ENCODE measurements at places on chromosomes 5 and 9. TPM values are rescaled to one million over a fixed set of nuclear protein-coding genes. Genes with fewer than 3 reads are reported as not detected.
A peak's percentile ranks its signal among the peaks of the same experiment; 100 is the strongest.

Gene ANKDD1B
- total RNA-seq = 0.32 TPM

DNA sequence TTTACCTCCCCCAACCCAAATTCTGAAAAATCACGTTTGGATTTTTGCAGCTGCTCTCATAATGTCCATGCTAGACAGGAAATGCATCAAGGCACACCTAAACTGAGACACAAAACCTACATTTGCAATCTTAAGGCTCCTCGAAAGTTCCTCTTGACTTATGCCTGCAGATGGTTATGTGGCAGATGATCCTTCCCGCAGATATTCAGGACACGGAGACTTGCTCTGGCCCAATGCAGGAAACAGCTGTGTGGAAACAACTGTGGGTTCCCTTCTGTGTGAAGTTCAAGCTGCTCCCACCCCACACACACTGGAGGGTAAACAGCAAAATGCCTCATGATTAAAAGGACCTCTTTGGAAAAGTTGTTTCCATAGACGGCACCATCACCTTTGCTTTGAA lies 253.8 kb downstream of the EBF1 start:
- no peaks in the 10 kb centered on the region for H3K36me3 ChIP-seq
- no peaks in the 10 kb centered on the region for H3K4me1 ChIP-seq
- no peak overlapping the region for H3K4me3 ChIP-seq
- no peaks in the 10 kb centered on the region for H3K27me3 ChIP-seq
- H3K27ac ChIP-seq = no peak overlapping the region
- DNase-seq = no peak

DNA sequence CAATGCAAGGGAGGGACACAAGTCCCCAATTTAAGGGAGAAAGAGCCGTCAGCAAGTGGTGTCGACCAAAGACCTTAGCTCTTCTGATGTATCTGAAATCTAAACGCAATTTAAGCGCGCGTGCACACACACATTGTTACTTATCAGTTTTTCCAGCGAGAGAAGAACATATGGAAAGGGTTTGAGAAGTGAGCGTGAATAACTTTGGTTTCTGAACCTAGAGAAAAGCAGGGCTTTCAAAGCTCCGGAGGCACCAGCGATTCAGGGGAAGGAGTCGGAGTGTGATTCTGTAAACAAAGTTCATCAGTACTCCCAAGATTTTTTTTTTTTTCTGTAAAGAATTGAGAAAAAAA lies 191.8 kb downstream of the MEF2C start:
- H3K4me3 ChIP-seq = peak overlapping the region; percentile 53
- peaks cover 2% of the 10 kb centered on the region for H3K36me3 ChIP-seq
- DNase-seq = no peak
- H3K4me1 ChIP-seq = peaks cover 10% of the 10 kb centered on the region
- peak overlapping the region; percentile 80 for H3K27ac ChIP-seq
- peaks cover 86% of the 10 kb centered on the region for H3K27me3 ChIP-seq

Gene HRH2
- total RNA-seq = 26.9 TPM

DNA sequence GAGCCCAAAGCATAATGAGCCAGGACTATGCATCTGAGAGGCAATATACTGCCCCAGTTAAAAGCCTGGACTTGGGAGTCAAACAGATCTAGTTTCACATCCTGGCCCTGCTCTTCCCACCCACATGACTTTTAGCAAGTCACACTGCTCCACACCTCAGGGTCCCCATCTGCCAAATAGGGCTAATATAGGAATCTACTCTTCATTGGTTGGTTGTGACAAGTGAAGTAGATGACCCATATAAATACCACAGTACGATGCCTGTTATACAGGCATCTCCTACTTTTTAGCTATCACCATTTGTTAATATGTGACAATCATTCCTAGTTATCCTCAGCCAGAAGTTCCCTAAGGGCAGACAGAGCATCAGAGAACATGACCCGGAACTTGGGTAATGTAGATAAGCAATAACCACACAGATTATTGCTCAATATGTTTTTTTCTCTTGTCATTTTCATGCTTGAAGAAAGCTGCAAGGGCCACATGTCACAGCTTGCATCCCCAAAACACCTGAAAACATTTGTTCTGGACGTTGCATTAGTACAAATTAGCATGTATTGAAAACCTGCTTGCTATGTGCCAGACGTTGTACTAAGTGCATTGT lies 20.4 kb downstream of the ADAM19 start:
- no peak for DNase-seq
- H3K27me3 ChIP-seq = no peaks in the 10 kb centered on the region
- H3K36me3 ChIP-seq = peaks cover 68% of the 10 kb centered on the region
- H3K4me3 ChIP-seq = no peak overlapping the region
- H3K27ac ChIP-seq = peak overlapping the region; percentile 33
- H3K4me1 ChIP-seq = peaks cover 63% of the 10 kb centered on the region

GRCh38 chr9:85292261-85292660 lies 449.5 kb downstream of the AGTPBP1 start:
- no peaks in the 10 kb centered on the region for H3K36me3 ChIP-seq
- H3K27me3 ChIP-seq = peaks cover 28% of the 10 kb centered on the region
- no peak overlapping the region for H3K27ac ChIP-seq

DNA sequence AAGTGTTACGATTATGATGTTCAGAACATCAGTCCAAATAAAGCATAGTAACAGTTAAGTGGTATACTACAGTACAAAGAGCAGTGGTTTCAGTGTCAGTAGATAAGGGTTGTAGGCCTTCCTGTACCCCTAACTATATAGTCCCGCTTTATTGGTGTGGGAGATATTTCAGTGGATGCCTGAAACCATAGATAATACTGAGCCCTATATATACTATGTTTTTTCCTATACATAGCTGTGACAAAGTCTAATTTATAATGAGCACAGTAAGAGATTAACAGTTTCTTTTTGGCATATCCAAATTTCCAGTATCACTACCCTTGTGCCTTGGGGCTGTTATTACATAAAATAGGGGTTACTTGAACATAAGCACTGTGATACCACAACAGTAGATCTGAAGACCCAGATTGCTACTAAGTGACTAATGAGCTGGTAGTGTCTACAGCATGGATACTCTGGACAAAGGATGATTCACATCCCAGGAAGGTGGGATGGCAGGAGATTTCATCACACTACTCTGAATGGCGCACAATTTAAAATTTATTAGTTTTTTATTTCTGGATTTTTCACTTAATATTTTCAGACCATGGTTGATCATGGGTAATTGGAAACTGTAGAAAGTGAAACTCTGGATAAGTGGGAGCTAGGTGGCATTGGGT lies 119.3 kb downstream of the RPS23 start:
- no peak overlapping the region for H3K27ac ChIP-seq
- H3K27me3 ChIP-seq = no peaks in the 10 kb centered on the region
- DNase-seq = no peak
- H3K4me1 ChIP-seq = no peaks in the 10 kb centered on the region
- H3K36me3 ChIP-seq = no peaks in the 10 kb centered on the region
- no peak overlapping the region for H3K4me3 ChIP-seq

GRCh38 chr9:6938447-6938846 lies 180.7 kb downstream of the KDM4C start:
- no peaks in the 10 kb centered on the region for H3K27me3 ChIP-seq
- H3K4me3 ChIP-seq = no peak overlapping the region
- peaks cover 4% of the 10 kb centered on the region for H3K4me1 ChIP-seq
- DNase-seq = no peak

DNA sequence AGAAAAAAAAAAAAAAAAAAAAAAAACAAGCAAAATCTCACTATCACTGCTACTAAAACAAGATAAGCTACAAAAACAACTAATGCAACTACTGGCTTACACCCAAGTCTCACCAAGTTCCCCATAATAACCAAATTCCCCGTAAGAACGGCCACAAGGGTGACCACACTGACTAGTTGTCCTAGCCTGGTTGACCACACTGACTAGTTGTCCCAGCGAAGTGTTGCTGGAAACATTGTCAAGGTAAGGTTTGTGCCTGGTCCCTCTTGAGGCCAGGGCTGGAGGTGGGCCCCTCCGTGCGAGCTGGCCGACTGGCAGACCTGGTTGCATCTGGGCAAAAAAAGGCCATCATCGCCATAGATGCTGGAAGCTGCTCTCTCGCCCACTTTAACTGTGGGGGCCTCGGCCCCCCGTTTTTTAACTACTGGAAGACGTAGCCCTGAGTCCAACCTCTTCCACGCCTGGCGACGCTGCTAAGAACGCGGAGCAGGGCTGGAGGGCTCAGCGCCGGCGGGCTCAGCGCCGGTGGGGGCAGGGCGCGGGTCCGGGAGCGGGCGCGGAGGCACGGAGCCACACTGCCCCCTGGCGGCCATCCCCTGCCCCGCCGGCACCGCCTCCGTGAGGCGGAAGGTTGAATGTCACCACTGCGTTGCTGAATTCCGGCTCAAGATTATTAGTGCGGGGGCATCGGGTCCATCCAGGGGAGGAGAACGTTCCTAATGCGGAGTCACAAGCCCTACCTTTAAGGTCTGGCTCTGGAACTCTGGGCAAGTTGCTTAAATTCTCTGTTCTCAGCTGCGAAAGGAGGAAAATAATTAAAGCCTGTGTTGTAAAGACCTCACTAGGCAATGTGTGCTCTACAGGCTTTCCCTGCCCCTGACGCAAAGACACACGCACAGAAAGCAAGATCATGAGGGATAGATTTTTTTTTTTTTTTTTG lies 84.0 kb downstream of the HSD17B3 start:
- peak overlapping the region; percentile 64 for H3K4me3 ChIP-seq
- H3K27me3 ChIP-seq = peaks cover 59% of the 10 kb centered on the region
- no peaks in the 10 kb centered on the region for H3K36me3 ChIP-seq
- peaks cover 13% of the 10 kb centered on the region for H3K4me1 ChIP-seq
- DNase-seq = peak; percentile 80
- no peak overlapping the region for H3K27ac ChIP-seq

GRCh38 chr9:113393281-113393680 lies 7.8 kb downstream of the ALAD start:
- H3K27ac ChIP-seq = no peak overlapping the region
- no peaks in the 10 kb centered on the region for H3K27me3 ChIP-seq
- H3K4me1 ChIP-seq = no peaks in the 10 kb centered on the region
- H3K36me3 ChIP-seq = peaks cover 7% of the 10 kb centered on the region
- no peak for DNase-seq
- H3K4me3 ChIP-seq = no peak overlapping the region

GRCh38 chr5:87169300-87169991 lies 98.2 kb upstream of the RASA1 start:
- DNase-seq = no peak
- H3K4me1 ChIP-seq = peaks cover 6% of the 10 kb centered on the region
- no peak overlapping the region for H3K27ac ChIP-seq
- H3K36me3 ChIP-seq = no peaks in the 10 kb centered on the region
- no peak overlapping the region for H3K4me3 ChIP-seq
- H3K27me3 ChIP-seq = no peaks in the 10 kb centered on the region

GRCh38 chr9:136095070-136096058 lies at the start of gene NACC2:
Gene NACC2 (minus strand): TSS chr9:136095289. CDS start chr9:136050521, 44,768 bp downstream.
- H3K36me3 ChIP-seq = no peaks in the 10 kb centered on the region
- peaks cover 7% of the 10 kb centered on the region for H3K27me3 ChIP-seq
- H3K4me3 ChIP-seq = peak within 1 kb of the TSS; percentile 75
- DNase-seq = no peak
- H3K27ac ChIP-seq = peak within 1 kb of the TSS; percentile 20

GRCh38 chr9:114461468-114461867 lies 43.8 kb downstream of the WHRN start:
- no peak for DNase-seq
- no peak overlapping the region for H3K27ac ChIP-seq
- no peaks in the 10 kb centered on the region for H3K36me3 ChIP-seq
- H3K4me1 ChIP-seq = no peaks in the 10 kb centered on the region

DNA sequence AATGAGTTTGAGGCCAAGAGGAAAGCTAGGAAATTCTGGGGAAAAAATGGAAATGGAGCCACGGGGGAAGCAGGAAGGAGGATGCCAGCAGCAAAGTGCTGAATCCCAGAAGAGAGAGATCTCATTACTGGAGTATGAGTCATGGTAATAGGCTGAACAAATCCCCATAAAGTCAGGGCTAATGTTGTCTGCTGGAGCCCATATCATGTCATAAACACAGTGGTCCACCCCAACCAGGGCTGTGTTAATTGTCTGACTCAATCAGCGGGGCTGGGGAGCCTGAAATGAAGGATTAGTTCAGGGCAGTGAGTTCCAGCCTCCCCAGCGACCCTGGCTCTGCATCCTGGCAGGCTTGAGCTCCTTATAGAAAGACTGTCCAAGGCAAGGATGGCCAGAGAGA lies 68.8 kb downstream of the TLR4 start:
- peaks cover 8% of the 10 kb centered on the region for H3K4me1 ChIP-seq
- H3K36me3 ChIP-seq = no peaks in the 10 kb centered on the region
- H3K4me3 ChIP-seq = no peak overlapping the region
- no peak for DNase-seq
- H3K27ac ChIP-seq = no peak overlapping the region
- H3K27me3 ChIP-seq = peaks cover 30% of the 10 kb centered on the region

GRCh38 chr5:40734986-40735385 lies 20.8 kb downstream of the TTC33 start:
- DNase-seq = no peak
- H3K27ac ChIP-seq = peak overlapping the region; percentile 44
- H3K4me1 ChIP-seq = peaks cover 28% of the 10 kb centered on the region

DNA sequence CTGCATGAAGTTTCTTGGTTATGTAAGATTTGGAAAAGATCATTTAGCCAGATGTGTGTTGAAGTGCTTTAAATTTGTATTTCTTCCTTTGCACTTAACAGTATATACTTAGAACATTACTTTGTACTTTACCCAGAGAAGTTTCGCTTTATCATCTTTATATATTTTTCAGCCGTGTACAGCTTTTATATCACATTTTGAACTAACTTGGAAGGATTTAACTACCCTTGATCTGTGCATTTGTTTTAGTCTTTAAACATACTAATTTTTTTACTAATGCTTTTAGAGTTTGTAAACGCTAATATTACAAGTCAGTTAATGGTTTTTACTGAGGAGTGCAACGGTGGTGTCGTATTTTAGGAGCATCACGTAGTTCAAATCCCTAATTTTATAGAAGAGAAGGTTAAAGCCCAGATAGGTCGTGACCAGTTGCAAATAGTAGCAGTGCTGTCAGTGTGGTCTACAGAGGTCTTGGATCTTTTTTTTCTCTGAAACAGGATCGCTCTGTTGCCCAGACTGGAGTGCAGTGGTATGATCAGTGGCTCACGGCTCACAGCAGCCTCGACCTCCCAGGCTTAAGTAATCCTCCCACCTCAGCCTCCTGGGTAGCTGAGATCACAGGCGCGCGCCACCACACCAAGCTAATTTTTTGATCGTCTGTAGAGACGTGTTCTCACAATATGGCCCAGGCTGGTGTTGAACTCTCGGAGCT lies 2.0 kb downstream of the MATR3 start:
- H3K27me3 ChIP-seq = no peaks in the 10 kb centered on the region
- peak overlapping the region; percentile 98 for H3K27ac ChIP-seq
- no peak for DNase-seq
- peak overlapping the region; percentile 96 for H3K4me3 ChIP-seq
- peaks cover 44% of the 10 kb centered on the region for H3K36me3 ChIP-seq

DNA sequence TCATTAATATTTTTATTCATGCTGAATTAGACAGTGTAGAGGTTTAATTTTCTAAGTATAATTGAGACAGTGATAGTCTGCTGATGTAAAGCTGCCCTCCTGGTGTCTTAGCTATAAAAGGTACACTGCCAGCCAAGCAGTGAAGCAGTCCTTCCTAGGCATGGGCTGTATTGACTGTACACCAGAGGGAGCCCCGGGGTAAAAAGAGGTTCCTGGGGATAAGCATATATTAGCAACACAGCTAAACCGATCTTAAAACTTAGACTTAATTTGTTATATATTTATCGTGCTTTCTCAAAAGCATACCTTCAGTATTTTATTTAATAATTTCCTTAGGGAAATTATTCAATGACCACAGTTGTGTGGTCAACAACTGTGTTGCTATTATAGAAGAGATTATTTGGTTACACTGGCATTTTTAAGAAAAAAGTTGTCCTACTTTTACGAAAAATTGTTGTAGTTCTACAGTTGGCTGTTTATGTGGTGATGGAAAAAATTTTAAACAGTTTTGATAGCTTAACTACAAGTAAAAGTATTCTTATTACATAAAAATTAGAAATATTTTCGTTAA lies 68.8 kb downstream of the ELL2 start:
- H3K4me1 ChIP-seq = peaks cover 6% of the 10 kb centered on the region
- no peak overlapping the region for H3K27ac ChIP-seq
- H3K36me3 ChIP-seq = peaks cover 16% of the 10 kb centered on the region
- no peak overlapping the region for H3K4me3 ChIP-seq
- DNase-seq = peak; percentile 63
- no peaks in the 10 kb centered on the region for H3K27me3 ChIP-seq

Data from activated CD8-positive, alpha-beta T cell treated with anti-CD3 and anti-CD28 coated beads, Interleukin-2, amount 10 ng/mL, durations not matched to agents 7 days and 5 days (primary cell).